Smooth muscle cell of trachea (primary cell): ENCODE measurements at places on chromosomes 2 and 18. TPM values are rescaled to one million over a fixed set of nuclear protein-coding genes. Genes with fewer than 3 reads are reported as not detected.

The MCM6 gene
- 11.9 and 31.1 TPM in 2 replicates for total RNA-seq

The PMAIP1 gene
- total RNA-seq, result 8.6 and 11.3 TPM in 2 replicates

The LHCGR gene
- total RNA-seq, result not detected in 2 replicates

The IRS1 gene
- 33.5 and 47.5 TPM in 2 replicates for total RNA-seq

The ANKRD30BL gene
- not detected in 2 replicates for total RNA-seq

The B4GALT6 gene
- total RNA-seq, result 2.6 and 6.0 TPM in 2 replicates

The DOK6 gene
- 1.5 and 5.6 TPM in 2 replicates for total RNA-seq

The NCKAP5 gene
- total RNA-seq, result 1.8 and 3.5 TPM in 2 replicates

The AQP4 gene
- not detected in 2 replicates for total RNA-seq
